ENCODE measurements at places on chromosomes 4 and X. TPM values are rescaled to one million over a fixed set of nuclear protein-coding genes. Genes with fewer than 3 reads are reported as not detected.

- H3K27ac ChIP-seq = no peak overlapping the region
- DNase-seq = no peak
- H3K4me3 ChIP-seq = no peak overlapping the region
- no peaks in the 10 kb centered on the region for H3K4me1 ChIP-seq
- no peaks in the 10 kb centered on the region for H3K36me3 ChIP-seq
These were observed 13.6 kb upstream of the MED14 start for GRCh38 chrX:40748977-40749376.

Gene BTC
- total RNA-seq = 11.9 TPM

Gene RP2
- total RNA-seq = 1.2 TPM

Gene ARHGEF38
- 18.1 TPM for total RNA-seq

- peaks cover 44% of the 10 kb centered on the region for H3K4me1 ChIP-seq
- peak; percentile 52 for DNase-seq
These were observed 55.1 kb upstream of the BCOR start for GRCh38 chrX:40152741-40153344.

GRCh38 chrX:1546691-1547251 lies 9.8 kb upstream of the P2RY8 start:
- no peak for DNase-seq
- no peaks in the 10 kb centered on the region for H3K4me1 ChIP-seq

DNA sequence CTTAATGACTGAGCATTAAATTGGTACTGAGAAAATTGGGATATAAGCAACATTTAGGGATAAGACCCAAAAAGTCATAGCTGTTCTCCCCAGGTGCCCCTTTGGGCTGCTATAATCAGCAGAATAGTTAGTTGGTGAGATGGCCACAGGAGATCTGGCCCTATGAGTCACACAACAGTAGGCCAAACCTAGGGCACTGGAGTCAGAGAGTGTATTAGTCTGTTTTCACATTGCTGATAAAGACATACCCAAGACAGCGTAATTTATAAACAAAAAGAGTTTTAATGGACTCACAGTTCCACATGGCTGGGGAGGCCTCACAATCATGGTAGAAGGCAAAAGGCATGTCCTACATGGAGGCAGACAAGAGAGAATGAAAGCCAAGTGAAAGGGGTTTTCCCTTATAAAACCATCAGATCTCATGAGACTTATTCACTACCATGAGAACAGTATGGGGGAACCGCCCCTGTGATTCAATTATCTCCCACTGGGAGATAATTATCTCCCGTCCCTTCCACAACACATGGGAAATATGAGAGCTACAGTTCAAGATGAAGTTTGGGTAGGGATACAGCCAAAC lies 338.3 kb upstream of the NR3C2 start:
- H3K4me1 ChIP-seq = no peaks in the 10 kb centered on the region
- no peak for DNase-seq
- no peaks in the 10 kb centered on the region for H3K36me3 ChIP-seq
- H3K4me3 ChIP-seq = no peak overlapping the region
- peak overlapping the region; percentile 55 for H3K27ac ChIP-seq

- DNase-seq = no peak
- no peak overlapping the region for H3K27ac ChIP-seq
- H3K4me1 ChIP-seq = no peaks in the 10 kb centered on the region
- H3K27me3 ChIP-seq = no peaks in the 10 kb centered on the region
These were observed 77.5 kb downstream of the PHOX2B start for GRCh38 chr4:41670982-41671381.

GRCh38 chr4:27128443-27128842 lies 267.8 kb downstream of the STIM2 start:
- H3K27me3 ChIP-seq = no peaks in the 10 kb centered on the region
- no peak overlapping the region for H3K27ac ChIP-seq
- H3K4me3 ChIP-seq = no peak overlapping the region
- H3K4me1 ChIP-seq = no peaks in the 10 kb centered on the region

Gene NUDT6
- total RNA-seq = 13.5 TPM

Gene FGG
- total RNA-seq = not detected

DNA sequence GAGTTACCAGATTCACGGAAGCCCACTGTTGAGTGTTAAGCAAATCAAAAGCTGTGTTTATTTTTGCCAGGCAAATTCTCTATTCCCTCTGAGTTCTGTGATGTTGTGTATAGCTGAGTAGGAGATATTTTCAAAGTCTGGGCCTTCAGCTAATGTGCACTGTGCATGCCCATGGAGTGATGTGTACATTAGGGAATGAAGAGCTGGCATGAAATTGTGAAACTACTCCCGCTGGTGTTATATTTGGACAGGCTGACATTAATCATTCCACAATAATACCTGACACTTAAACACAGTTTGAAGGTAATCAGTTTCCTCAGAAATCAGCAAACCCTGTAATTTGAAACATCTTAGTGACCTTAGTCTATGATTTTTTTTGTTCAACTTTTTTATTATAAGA lies 88.1 kb upstream of the MBNL3 start:
- H3K36me3 ChIP-seq = no peaks in the 10 kb centered on the region
- no peaks in the 10 kb centered on the region for H3K4me1 ChIP-seq
- no peak overlapping the region for H3K4me3 ChIP-seq
- no peak overlapping the region for H3K27ac ChIP-seq

DNA sequence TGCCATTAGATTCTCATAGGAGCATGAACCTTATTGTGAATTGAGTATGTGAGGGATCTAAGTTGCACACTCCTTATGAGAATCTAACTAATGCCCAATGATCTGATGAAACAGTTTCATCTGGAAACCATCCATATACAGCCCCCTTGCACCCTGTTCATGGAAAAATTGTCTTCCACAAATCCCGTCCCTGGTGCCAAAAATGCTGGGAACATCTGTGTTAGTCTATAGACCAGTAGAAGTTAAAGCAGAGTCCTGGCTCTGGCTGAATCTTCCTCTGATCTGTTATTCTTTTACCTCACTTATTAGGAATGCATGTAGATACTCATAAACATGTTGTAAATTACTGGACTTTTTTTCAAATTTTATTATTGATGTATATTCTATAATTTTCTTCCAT lies 29.2 kb downstream of the SULT1B1 start:
- H3K27me3 ChIP-seq = no peaks in the 10 kb centered on the region
- DNase-seq = no peak
- no peaks in the 10 kb centered on the region for H3K4me1 ChIP-seq

DNA sequence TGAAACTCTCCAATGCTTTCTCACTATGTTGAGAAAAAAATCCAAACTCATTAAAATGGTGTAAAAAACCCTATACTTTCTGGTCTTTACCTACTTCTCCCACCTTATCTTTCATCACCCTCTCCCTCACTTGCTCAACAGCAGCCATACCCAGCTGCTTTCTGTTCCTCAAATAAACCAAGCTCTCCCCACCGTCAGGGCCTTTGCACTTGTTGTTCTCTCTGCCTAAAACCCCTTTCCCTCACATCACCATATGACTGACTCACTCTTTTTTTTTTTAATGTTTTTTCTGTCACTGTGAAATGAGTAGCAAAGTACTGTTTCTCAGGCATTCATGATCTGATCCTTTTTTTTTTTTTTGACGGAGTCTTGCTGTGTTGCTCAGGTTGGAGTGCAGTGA lies 122.3 kb upstream of the TMEM164 start:
- H3K36me3 ChIP-seq = no peaks in the 10 kb centered on the region
- H3K4me1 ChIP-seq = no peaks in the 10 kb centered on the region
- H3K27me3 ChIP-seq = no peaks in the 10 kb centered on the region
- no peak overlapping the region for H3K27ac ChIP-seq
- DNase-seq = no peak
- H3K4me3 ChIP-seq = no peak overlapping the region

Gene MRFAP1
- 96.3 TPM for total RNA-seq

DNA sequence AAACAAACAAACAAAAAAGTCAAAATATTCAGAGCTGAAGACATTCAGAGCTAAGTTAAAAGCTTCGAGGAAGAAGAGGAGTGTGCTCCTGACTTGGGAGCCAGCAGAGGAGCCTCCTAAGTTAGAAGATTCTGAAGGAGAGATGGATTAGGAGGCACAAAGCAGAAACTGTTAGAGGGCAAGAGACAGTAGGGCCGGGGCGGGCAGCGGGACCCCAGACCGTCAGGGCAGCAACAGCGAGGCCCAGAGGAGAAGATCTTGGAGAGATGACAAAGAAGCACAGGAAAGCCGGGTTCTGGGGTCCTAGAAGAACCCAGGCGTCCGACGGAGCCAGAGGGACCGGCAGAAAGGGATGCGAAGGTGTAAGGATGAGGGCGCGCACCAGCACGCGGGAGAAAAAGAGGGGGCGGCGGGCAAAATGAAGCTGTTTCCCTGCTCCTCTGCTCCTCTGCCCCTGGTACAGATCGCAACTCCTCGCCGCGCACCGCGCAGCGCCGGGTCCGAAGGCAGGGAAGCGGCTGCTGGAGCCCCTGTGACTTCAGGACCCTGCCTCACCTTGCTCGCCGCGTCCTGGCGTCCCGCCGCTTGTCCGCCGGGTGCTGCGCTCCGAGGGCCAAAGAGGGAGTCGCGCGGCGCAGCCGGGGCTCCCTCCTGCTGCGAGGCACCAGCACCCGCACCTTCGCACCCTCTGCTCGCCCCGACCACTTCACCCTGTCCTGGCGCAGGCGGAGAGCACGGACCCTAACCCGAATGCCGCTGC lies 477 bp downstream of the KLHL13 start:
- no peaks in the 10 kb centered on the region for H3K27me3 ChIP-seq
- H3K4me1 ChIP-seq = no peaks in the 10 kb centered on the region
- H3K4me3 ChIP-seq = peak overlapping the region; percentile 57

DNA sequence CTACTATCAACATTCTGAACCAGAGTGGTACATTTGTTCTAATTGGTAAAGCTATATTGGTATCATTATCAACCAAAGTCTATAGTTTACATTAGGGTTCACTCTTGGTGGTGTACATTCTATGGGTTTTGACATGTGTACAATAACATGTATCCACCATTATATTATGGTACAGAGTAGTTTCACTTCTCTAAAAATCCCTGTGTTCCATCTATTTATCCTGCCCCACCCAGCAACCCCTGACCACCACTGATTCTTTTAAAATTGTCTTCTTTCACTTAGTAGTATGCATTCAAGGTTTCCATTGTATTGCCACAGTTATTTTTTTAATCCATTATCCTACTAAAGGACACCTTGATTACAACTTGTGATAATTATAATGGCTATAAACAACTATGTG lies 15.3 kb upstream of the TMPRSS11D start:
- no peaks in the 10 kb centered on the region for H3K4me1 ChIP-seq
- no peaks in the 10 kb centered on the region for H3K36me3 ChIP-seq
- no peak overlapping the region for H3K4me3 ChIP-seq
- no peak for DNase-seq

Gene ZNF595
- 12.7 TPM for total RNA-seq

DNA sequence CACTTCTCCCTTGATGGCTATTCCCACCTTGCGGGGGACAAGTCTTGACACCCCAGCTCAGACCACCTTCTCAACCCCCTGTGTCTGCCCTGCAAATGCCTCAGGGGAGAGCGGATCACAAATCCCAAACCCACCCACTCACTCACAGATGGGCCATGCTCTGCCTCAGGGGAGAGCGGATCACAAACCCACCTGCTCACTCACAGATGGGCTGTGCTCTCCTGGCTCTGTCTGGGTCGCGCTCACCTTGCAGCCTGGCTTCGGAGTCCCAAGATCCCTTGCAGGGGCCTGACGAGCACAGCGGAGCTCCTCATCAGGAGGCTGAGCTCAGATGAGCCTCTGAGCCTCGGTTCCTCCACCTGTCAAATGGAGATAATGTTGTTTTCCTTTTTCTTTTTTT lies 38.6 kb downstream of the HTRA3 start:
- H3K4me1 ChIP-seq = no peaks in the 10 kb centered on the region
- no peak overlapping the region for H3K4me3 ChIP-seq
- no peaks in the 10 kb centered on the region for H3K27me3 ChIP-seq
- DNase-seq = no peak

- no peaks in the 10 kb centered on the region for H3K27me3 ChIP-seq
- no peaks in the 10 kb centered on the region for H3K36me3 ChIP-seq
- no peak overlapping the region for H3K27ac ChIP-seq
- H3K4me3 ChIP-seq = no peak overlapping the region
- no peaks in the 10 kb centered on the region for H3K4me1 ChIP-seq
These were observed 223.7 kb downstream of the PDHA2 start for GRCh38 chr4:96063639-96064038.

Measured in transverse colon (tissue), 4 donors.